ENCODE measurements at places on chromosomes 5 and 9. TPM values are rescaled to one million over a fixed set of nuclear protein-coding genes. Genes with fewer than 3 reads are reported as not detected.

SYNPO gene
- not detected for total RNA-seq

ADAMTSL1 gene
- total RNA-seq = not detected

RASGRF2 gene
- 55.2 TPM for total RNA-seq

KIAA0825 gene
- 1.2 TPM for total RNA-seq

KCNMB1 gene
- not detected for total RNA-seq

PCDHA7 gene
- total RNA-seq = not detected

SLC28A3 gene
- not detected for total RNA-seq

OLFM1 gene
- 0.49 TPM for total RNA-seq

GBGT1 gene
- total RNA-seq = 3.4 TPM

MUSK gene
- total RNA-seq = not detected

TBC1D9B gene
- 117 TPM for total RNA-seq

TLX3 gene
- not detected for total RNA-seq

CDH18 gene
- total RNA-seq = not detected

SV2C gene
- not detected for total RNA-seq

SLC27A6 gene
- not detected for total RNA-seq

SCGB3A2 gene
- not detected for total RNA-seq

IL4 gene
- not detected for total RNA-seq

RNF183 gene
- not detected for total RNA-seq

OR13C9 gene
- total RNA-seq = not detected

HACD4 gene
- total RNA-seq = 13.6 TPM

CARD19 gene
- total RNA-seq = 90.0 TPM

PHF24 gene
- total RNA-seq = not detected

CDKN2A gene
- 14.8 TPM for total RNA-seq

LCN1 gene
- total RNA-seq = not detected

HTR1A gene
- not detected for total RNA-seq

SELENOP gene
- total RNA-seq = not detected

PCDHA9 gene
- not detected for total RNA-seq

ARL14EPL gene
- not detected for total RNA-seq

DMRT3 gene
- not detected for total RNA-seq

DEPDC1B gene
- 0.24 TPM for total RNA-seq

KIF3A gene
- 10.5 TPM for total RNA-seq

C5orf52 gene
- not detected for total RNA-seq

ALG2 gene
- total RNA-seq = 33.7 TPM

HAVCR2 gene
- 102 TPM for total RNA-seq

GRIN3A gene
- not detected for total RNA-seq

SLC6A18 gene
- total RNA-seq = not detected

PFN3 gene
- total RNA-seq = not detected

ISOC1 gene
- 7.5 TPM for total RNA-seq

PCDHGB4 gene
- total RNA-seq = 0.20 TPM

ACOT12 gene
- 1.1 TPM for total RNA-seq

PTGS1 gene
- total RNA-seq = 0.41 TPM
